ENCODE measurements at places on chromosomes 11 and 22.

GRCh38 chr11:8283465-8284230, 20.0 kb upstream of the LMO1 start:
- DNase-seq, result no peak

DNA sequence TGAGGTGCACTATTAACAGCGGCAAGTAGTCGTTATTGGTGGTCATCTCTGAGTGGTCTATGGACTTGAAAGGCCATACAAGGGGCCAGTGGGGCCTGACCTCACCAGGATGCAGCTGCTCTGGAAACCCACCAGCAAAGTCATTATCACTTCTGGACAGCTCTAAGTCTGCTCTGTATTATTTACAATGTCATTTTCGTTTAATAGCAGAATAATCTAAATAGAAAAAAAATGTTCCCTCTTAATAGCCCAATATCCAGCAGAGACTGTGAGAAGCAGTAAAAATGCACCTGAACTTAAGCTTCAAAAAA, 85.0 kb upstream of the EED start:
- no peak for DNase-seq

DNA sequence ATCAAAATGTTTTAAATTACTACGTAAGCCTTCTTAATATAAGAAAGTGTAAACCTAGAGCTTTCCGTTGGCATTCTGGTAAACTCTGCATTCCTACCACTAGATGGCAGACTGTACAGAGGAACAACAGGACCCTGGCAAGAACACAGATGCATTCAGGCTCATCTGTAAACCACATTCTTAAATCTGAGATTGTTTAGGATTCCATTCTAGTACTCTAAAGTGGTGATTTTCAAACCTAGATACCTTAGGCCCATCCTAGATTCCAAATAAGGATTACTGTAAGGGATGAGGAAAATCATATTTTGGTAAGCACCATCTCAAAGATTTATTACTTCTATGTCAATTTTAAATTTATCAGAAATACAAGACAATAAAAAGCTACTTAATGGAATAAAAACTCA, 26.9 kb downstream of the PICALM start:
- peak; percentile 36 for DNase-seq

DNA sequence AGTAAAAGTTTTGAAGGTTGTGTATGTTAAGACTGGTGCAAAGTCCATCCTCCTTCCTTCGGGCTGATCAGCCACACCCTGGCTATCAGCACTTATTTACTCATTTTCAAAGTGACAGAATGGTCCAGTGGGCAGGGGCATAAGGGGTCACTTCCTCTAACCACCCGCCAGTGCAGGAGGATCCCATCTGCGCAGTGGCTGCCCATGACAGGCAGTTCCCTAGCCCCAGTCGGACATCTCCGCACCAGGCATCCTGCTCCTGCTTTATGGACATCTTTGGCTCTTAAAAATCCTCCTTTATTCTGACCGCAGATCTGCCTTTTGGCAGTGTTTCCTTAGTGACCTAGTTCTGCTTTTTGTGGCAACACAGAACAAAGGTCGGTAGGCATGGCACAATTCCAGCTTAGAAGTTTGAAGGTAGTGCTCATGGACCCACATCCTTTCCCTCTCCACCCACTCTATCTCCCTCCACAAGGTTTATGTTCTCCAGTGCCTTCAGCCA, 55.9 kb downstream of the BMAL1 start:
- DNase-seq, result no peak

GRCh38 chr11:57303990-57304579, 20.7 kb downstream of the TNKS1BP1 start:
- DNase-seq, result no peak

DNA sequence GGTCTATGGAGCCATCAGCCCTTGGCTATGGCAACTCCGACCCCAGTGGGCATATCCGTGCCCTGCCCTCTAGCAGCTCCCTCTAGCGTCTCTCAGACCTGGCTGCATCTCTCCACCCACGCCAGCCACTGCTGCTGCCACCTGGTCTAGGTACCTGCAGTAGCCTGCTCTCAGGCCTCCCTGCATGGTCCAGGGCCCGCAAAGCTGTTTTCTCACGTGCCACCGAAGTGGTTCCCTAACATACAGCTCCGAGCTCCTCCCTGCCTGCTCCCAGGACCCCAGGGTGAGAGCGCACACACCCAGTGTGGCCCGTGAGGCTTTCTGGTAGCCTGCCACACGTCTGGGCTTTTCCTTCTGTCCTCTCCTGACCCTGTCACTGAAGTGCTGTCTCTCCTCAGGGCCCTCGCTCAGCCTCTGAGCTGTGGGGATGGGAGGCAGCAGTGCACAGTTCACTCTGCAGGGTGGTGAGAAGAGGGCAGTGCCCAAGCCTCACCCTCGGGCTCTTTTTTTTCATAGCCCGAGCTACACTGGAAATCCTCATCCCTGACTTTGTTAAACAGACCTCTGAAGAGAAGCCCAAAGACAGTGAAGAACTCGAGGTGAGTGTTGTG, 14.3 kb downstream of the DGCR8 start:
- no peak for DNase-seq

DNA sequence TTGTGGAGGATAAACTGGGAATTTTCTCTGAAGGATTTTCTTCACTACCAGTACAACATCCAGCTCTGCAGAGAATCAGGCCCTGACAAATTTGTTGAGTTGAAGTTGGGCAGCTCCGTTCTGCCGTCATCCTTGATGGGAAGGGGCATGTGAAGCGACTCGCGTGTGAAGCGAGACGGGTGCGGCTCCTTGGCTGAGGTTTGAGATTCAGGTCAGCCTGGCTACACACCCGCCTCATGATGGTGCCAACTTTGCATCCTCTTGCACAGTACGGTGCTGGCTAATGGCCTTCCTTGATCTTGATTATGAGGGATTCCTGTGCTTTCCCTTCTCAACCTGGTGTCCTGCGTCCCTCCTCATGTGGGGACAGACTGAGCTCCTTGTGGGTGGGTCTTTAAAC, 19.7 kb upstream of the CDC42EP2 start:
- no peak for DNase-seq

GRCh38 chr22:46602025-46602424, 18.2 kb upstream of the GRAMD4 start:
- no peak for DNase-seq

DNA sequence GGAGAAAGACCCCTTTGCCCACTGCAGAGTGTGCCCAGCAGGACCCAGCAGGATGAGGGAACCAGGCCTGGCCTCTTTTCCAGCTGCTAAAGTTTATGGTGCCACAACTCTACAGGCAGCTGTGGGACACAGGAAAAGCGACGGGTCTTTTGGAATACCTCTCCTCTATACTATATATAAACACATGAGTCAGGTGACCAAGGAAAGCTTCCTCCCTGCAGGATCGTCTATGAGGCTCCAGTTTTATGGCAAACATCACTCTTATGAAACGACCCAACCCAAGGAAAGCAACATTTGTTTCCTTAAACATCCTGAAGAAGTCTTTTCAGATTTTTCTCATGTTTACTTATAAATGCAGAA, 102.8 kb upstream of the AKIP1 start:
- no peak for DNase-seq

DNA sequence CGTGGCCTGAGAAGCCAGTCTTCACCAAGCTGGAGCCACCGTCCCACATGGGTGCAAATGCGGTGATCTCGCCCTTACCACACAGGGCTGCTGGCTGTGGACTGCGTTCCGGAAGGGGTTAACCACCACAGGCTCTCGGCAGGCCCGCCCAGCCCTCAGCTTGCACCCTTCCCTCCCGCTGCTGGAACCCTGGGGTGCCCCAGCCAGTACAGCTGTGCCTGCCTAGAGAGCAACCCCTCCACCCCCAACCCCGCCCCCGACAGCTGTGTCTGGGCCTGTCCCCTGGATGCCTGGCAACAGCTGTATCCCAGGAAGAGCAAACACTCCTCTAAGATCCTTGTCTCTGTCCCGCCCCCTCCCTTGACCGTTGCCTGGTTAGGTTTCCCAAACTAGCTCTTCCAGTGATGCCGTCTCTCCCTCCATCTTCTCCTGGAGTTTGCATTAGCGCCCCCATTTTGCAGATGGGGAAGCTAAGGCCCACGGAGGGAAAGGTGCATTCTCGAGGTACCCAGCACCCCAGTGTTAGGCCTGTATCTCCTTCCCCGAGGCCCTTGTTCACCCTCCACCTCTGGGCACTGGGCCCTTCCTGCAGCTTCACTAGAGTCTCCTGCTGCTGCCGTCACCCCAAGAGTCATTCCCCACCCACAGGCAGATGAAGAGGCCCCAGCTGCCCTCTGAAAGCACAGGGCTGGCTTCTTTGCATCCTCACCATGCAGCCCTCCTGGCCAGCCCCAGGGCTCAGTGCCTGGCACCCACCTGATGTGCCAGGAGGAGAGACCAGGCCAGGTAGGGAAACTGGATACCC, 12.6 kb upstream of the COX8A start:
- no peak for DNase-seq

- DNase-seq, result peak; percentile 64
Observed at GRCh38 chr11:119323532-119324033, 6.7 kb upstream of the MCAM start.

DNA sequence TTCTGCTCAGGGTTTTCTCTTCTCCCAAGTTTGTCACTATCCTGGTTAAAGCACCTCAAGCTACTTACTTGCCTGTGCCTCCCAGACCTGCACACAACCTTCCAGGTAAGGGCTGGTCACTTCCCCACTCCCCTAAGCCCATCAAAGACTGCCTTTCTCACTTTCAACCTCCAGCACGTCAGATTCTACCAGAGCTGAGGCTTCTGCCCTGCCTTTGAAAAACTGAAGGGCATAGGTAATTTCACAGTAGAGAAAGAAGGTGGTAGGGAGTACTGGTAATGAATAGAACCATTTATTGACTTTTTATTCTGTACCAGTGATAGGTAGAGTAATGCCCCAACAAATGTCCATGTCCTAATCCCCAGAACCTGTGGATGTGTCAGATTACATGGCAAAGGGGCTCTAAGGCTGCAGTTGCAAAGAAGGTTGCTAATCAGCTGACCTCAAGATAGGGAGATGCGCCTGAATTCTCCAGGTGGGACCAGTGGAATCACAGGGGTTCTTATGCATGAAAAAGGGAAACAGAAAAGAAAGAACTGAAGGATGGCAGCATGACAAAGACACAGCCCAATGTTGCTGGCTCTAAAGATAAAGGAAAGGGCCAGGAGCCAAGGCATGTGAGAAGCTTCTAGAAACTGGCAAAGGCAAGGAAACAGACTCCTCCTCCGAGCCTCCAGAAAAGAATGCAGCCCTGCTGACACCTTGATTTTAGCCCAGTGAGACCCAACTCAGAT, 89.0 kb downstream of the SLC1A2 start:
- no peak for DNase-seq

- no peak for DNase-seq
Observed at GRCh38 chr22:24809331-24809730, 3.3 kb downstream of the SGSM1 start.

GRCh38 chr22:41821471-41822316, 11.2 kb upstream of the SREBF2 start:
- no peak for DNase-seq

GRCh38 chr22:29480512-29481264, 670 bp downstream of the NEFH start:
- peak; percentile 11 for DNase-seq

- no peak for DNase-seq
Observed at GRCh38 chr22:46502440-46503175, 34.8 kb downstream of the CELSR1 start.

GRCh38 chr11:1739576-1739975, 10.8 kb downstream of the IFITM10 start:
- DNase-seq, result no peak

DNA sequence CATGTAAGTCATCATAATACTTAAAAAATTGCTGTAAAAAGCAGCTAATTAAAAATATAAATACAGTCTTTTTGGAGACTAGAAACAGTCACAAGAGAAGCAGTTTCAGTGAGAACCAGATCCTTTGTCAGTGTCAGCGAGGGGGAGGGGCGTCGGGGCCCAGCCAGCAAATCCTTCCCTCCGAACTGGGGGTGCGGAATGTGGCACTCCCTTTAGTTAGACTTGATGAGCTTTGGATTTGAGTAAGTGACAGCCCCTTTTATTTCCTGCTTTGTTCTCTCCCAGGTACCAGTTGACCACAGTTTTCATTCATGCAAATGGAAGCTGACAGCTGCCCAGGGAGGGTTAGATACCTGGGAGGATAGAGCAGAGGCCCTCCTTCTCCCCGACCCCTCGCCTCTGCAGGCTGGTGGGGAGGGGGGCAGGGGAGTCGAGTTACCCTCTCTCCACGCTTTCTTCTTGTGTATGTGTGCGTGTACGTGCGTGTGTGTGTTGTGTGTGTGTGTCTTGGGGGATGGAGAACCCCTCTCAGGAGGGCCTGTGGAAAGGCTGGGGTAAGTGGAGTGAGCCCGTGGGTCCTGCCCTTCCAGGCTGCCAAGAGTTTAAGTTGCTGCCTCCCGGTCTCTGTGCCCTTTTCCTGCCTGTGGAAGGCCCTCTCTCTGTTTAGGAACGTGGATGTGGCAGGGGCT, 38.3 kb downstream of the PTPRJ start:
- no peak for DNase-seq

- DNase-seq, result no peak
Observed at GRCh38 chr22:37146507-37147180, 3.1 kb downstream of the IL2RB start.

DNA sequence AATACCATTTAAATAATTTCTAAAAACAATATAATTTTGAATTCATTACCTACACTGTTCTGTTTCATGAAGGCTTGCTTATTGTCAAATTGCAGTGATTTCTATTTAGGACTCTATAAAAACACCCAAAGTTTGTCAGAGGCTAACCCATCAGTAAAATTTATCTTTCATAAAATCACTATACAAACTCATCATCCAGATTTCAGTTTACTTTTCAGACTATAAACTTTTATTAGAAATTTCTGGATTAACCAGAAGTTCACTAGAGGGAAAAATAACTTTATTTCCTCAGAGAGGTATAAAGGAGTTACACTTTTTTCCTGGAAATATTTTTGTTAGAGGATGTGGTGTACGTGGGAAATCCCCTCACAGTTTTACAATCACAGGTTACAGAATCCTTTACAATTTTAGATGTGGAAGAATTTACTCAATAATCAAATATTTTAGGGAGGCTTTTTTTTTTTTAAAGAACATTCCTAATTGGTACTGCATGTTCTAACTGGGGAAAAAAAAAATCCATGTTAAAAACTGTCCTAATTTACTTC, 176.7 kb downstream of the SWAP70 start:
- no peak for DNase-seq

DNA sequence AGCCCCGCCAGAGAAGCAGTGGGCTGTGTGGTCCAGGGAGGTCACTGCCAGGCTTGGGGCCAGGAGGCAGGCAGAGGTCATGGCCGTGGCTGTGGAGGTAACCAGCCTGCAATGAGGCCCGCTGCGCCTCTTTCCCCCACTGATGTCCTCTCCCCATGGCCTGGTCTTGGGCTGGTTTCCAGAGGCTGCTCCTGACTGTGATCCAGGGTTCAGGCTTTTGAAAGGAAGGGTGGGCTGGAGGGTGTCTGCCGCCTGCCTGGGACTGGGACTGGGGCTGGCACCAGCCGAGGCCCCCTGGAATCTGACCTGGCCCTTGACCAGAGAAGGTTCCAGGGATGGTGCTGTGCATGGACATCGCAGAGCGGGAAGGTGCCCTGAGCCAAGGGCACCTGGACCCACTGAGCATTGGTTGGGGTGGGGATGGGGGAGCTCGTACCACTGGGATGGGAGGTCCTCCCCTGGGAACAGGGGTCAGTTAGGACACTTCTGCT, 59.6 kb upstream of the THY1 start:
- no peak for DNase-seq

All from activated T-cell treated with anti-CD3 and anti-CD28 coated beads for 24 hours (primary cell).